Cardiac septum (tissue), 1 donor: ENCODE measurements at places on chromosomes 2 and 18. TPM values are rescaled to one million over a fixed set of nuclear protein-coding genes. Genes with fewer than 3 reads are reported as not detected.

Gene WDR12
- 31.0 TPM for total RNA-seq

DNA sequence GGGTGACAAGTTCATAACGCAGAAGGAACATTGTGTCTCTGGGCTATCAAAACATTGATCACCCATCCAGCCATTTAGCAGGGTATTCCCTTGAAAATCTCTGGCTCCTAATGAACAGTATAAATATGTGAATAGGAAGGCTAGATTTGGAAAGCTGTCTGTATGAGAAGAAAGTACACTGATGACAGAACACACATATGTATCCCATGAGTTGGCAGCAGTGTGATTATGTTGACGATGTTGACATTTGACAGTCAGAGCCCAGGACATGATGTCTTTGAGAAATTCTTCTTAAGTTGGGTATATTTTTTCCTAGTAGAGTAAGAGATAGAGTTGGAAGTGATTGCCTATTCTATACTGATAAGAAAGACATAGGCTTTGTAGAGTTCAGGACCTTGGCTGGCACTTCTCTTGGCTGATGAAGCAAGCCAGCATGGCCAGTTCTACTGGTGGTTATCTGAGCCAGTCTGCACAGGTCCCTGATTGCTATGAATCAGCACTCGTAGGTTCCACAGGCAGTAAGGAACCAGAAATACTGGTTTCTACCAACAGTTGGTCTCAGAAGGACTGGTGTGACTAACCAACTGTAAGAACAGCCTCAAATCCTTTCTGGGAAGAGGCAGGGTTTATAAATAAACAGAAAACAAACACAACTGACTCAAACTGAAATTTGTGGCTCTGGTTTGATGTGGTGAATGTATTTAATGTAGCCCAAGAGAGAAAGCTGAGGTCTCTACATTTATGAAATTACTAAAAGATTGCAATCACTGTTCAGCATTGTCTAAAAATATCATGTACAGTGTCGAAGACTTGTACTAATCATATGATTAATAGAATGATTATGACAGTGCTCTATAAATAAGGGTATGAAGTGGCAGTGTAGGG lies 43.9 kb upstream of the RAPH1 start:
- DNase-seq, result no peak

DNA sequence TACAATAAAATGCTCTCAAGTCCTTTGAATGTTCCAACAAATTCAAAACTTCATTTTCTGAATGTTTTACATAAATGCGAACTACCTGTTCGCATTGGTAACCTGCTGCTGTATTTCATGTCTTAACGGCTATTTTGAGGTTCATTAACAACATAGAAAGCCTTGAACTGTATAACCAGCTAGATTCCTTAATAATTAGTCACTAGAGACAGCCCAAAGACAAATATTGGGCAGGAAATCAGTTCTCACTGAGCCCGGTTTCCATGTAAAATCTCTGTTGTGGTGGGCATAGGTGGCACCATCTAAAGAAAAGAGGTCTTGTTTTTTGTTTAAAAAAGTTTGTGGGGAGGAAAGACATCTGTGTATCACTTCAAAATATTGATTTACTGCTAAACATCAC lies 29.2 kb downstream of the PDIA6 start:
- DNase-seq, result no peak

GRCh38 chr2:171965661-171966060 lies 34.1 kb upstream of the METAP1D start:
- no peak for DNase-seq
